Bronchial epithelial cell (primary cell): ENCODE measurements at places on chromosomes 1 and 21.

DNA sequence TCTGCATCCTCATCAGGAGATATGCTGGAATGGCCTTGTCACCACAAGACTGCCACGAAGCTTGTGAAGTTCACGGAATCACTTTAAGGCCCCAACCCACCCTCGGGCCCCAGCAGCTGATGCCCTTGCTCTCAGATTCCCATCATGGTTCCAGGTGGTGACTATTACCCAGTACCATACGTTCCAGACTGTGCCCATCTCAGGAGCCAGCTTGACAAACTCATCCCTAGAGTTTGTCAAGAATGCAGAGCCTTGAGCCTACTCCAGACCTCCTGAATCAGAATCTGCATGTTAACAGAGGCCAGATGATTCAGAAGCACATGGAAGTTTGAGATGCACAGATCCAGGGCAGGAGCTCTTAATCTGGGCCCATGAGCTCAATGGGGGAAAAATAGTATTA is 53.9 kb upstream of the RBM15 start:
- DNase-seq = no peak

DNA sequence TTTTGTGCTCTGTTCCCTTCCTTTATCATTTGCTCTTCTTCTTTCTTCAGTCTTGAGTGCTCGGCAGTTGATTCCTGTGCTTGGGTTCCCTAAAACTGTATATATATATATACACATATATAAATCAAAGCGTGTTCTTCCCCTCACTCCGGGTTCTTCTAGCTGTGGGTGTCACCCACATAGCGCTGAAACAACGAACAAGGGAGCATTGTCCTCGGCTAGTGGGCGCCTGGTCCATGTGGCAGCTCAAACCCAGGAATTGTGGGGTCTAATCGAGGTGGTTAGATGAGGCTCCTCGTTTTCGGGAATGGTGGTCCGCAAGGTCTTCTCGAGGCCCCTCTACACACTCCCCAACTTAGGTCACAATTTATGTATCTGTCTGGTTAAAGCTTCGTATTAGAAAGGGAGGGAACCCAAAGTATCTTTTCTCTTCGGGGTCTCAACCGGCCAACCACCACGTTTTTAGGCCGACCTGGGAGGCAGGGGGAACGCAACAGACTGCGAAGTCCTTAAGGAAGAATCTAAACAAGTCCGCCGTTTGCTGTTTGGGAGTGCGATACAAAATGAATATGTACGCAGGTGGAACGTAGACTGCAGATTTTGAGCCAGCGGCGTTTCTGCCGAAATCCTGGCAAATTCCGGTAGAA is 504 bp upstream of the SDHC start:
- no peak for DNase-seq

DNA sequence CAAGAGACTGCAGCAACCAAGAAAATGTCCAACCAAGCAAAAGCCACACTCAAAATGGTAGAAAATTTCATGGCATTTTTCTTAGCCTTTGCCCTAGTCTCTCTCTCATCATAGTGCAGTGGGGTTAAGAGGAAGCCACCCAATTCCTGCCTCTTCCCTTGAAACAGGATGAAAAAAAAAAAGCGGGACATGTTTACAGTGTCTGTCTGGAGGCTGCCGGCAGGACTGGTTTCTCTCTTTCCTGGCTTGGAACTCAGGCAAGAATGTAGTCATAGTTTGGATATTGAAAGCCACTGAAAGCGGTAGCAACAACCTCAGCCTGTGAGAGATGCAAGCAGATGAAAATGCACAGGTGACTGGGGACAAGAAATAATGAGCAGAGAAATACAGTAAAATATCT is 13.3 kb upstream of the TNFSF18 start:
- peak; percentile 52 for DNase-seq

- no peak for DNase-seq
Measured at GRCh38 chr1:29438991-29439390, 202.7 kb downstream of the PTPRU start.

DNA sequence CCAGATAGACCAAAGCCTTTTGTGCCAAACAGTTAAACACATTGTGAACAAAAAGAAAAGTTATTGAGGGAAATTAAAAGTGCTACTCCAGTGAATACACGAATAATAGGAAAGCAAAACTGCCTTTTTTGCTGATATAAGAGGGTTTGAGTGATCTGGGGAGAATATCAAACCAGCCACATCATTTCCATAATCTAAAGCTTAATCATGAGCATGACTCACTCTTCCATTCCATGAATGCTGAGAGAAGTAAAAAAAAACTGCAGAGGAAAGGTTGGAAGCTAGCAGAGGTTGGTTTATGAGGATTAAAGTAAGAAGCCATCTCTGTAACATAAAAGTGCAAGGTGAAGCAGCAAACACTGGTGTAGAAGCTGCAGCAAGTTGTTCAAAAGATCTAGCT is 350.6 kb upstream of the NCAM2 start:
- DNase-seq = peak; percentile 29

DNA sequence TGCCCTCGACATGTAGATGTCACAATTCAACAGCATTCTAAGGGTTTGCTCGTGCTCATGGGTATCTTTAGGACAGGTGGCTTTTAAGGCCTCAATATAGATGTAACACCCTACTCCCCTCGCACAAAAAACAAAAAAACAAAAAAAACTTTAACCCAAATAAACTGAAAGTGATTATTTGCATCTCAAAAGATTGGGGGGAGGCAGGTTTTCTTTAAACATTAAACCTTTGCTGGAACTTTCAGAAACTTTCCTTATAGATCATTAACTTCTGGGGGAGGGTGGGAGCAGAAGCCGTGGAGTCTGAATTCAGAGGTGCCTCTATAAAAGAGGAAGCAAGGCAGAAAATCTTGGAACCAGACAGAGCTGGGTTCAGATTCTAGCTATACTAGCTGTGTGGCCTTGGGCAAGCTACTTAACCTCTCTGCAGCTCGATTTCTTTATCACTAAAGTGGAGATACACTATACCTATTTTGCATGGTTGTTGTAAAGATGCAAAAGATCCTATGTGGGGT is 3.2 kb upstream of the KIAA1614 start:
- DNase-seq = no peak

DNA sequence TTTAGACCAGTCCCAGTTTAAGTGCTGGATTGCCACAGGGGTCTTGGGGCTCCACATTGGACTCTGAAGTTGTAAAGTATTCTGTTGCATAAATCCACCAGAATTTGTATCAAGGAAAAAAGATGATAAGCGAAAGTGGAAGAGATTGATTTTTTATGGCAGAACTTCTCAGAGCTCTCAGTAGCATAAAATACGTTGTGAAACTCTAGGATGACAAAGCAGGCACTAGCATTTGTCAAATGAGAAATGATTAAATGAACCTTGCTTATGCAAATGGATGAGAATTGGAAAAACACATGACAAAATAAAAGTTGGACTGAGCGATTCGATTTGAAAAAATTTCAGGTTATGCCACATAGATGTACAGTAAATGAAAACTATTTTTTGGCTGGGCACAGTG is 253.8 kb upstream of the RAB4A start:
- no peak for DNase-seq

- DNase-seq = no peak
Measured at GRCh38 chr1:115560027-115560426, 81.7 kb upstream of the VANGL1 start.

DNA sequence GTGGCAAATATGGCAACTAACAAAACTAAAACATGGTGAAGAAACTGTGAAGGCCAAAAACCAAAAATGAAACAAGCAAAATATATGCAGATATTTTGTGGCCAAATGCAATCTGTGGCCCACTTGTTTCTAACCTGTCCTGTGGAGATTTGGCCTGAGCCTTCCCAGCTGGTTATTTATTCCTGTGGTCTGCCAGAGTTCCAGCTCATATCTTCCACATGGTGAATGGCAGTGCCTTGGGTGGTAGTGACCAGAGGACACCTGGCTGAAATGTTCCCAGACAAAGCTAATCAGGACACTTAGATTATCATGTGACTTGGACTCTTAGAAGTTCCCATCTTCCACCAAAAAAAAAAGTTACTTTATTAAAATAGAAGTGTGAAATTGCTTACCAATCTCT is 39.7 kb downstream of the RNASEL start:
- no peak for DNase-seq

DNA sequence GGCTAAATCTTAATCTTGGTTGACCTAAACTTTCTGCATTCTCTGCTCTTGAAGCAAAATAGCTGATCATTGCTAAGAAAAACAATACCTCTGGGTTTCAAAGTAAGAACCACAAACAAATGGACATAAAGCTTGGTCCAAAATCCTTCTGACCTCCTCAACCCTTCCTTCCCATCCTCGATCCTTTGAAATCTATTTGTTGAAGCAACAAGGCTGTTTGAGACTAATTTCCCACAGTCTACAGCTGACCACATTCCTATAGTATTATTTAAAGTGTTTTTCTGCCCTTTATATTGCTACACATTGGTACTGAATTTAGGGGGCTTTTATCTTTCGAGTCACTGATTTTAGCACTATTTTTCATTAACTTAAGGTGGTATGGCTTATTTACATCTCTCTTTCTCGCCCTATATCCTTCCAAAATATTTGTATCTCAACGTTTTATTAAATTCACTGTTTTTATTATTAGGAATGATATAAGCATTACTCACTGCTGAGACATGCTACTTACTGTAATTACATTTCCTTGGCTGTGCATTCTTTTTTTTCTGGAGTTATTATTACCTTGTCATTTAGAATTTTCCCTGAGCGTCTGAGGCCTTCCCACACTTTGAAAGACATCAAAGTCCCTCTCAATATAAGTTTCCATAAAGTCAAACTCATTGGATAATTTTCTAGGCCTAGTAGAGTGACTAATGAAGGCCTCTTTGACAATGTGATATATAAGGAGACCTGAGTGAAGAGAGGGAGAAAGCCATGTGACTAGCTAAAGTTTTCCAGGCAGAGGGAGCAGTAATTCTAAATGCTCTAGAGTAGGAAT is 73.9 kb downstream of the RAB3GAP2 start:
- DNase-seq = no peak

- no peak for DNase-seq
Measured at GRCh38 chr1:171858696-171859095, 17.4 kb downstream of the DNM3 start.

- DNase-seq = no peak
Measured at GRCh38 chr21:17526776-17527175, 13.9 kb downstream of the CXADR start.

GRCh38 chr1:30295674-30296073 is 427.7 kb downstream of the MATN1 start:
- DNase-seq = no peak

DNA sequence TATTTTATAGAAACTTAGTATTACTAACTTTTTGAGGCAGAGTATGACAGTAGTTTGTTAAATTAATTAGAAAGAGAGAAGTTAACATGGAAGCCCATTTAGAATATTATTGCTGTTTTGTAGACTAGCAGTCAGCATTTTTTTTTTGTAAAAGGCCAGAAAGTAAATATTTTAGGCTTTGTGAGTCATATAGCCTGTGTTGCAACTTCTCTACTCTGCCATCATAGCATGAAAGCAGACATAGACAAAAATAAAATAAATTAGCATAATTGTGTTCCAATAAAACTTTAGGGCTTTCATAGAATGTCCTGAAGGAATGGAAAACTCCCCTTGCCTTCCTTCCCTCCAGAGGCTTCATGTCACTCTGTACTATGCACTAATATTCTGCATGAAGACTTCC is 12.3 kb upstream of the RGS4 start:
- DNase-seq = peak; percentile 42

- no peak for DNase-seq
Measured at GRCh38 chr1:175463853-175464252, 271.3 kb upstream of the KIAA0040 start.

- DNase-seq = no peak
Measured at GRCh38 chr1:32728413-32729077, 26.0 kb upstream of the SYNC start.

GRCh38 chr1:234734412-234734835 is 124.4 kb upstream of the IRF2BP2 start:
- no peak for DNase-seq

DNA sequence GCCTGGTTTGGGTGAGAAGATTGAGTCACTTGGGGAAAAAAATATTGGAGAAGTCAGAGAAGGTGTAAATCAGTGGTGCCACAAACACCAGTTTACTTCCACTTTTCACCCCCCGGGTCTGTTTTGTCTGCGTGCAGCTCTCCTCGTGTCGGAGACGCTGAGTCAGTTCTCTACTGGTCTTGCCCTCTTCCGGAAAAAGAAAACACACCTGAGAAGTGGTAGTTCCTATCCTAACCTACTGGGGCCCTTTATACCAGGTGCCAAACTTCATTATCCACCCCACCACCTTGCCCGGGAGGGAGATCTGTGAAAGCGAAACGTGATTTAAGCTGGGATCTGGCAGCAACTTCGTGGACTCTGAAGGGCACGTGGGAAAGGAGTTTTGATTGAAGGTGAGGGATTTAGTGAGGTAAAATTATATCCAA is 855 bp upstream of the IVNS1ABP start:
- peak; percentile 83 for DNase-seq

DNA sequence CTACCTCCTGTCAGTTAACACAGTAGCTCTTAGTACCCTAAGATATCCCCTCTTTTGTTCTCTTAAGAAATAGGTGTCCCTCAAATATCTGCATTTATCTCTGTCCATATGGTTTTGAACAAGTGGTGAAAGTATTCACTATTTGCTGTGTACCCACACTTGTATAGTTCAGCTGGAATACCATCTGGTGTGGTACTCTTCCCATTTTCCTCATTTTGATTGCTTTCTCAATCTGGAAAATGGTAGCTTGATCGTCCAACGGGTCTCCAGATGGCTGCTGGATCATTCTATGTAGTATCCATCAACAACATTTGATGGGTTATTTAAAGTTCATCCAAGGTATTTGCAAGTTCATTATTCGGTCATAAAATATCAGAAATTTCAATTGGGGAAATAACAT is 100.3 kb upstream of the DPYD start:
- DNase-seq = no peak

DNA sequence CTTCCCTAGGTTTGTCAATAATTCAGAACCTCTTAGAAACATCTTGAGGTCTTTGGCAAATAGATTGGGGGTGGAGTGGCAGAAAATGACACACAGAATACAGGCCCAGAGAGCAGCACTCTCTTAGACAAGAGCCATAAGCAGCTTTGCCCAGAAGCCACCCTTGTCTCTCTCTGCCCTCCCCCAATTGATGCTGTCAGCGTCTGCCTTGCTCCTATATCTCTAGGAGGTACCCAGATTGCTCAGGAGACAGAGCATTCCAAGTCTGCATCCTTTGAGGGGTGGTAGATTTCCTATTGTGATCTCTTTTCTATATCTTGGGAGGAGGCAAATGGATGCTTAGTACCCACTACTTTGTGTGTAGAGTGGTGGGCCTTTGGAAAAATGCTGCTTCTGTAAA is 1.8 kb downstream of the RGL1 start:
- no peak for DNase-seq

DNA sequence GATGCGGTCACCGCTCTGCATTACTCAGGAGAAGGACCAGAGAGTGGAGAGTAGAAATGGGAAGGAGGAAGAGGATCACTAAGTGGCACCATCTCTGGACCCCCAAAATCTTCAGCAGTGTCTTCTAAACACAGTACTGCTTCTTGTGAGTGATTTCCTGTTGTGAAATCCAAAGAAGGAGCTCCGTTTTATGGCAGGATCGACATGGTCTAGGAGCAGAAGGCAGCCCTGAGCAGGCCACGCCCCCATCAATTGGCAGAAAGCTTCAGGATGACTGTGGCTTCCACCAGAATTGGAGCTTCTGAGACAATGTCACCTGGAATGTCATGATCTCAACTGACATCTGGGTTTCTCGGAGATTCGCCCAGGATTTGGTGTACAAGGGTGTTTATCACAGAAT is 171.5 kb downstream of the ADSS2 start:
- DNase-seq = no peak

GRCh38 chr1:212110617-212111016 is 75.1 kb downstream of the DTL start:
- no peak for DNase-seq

GRCh38 chr1:53787655-53788054 is 48.7 kb upstream of the GLIS1 start:
- DNase-seq = no peak

- no peak for DNase-seq
Measured at GRCh38 chr1:167629681-167630567, at the start of gene RCSD1. RCSD1 (plus strand) TSS chr1:167630232; CDS start chr1:167630424, 192 bp downstream.
